Putamen (tissue), 1 donor: ENCODE measurements at places on chromosomes 3 and 15.

GRCh38 chr3:100706365-100706764, 2.9 kb upstream of the TFG start:
- no peak for DNase-seq

DNA sequence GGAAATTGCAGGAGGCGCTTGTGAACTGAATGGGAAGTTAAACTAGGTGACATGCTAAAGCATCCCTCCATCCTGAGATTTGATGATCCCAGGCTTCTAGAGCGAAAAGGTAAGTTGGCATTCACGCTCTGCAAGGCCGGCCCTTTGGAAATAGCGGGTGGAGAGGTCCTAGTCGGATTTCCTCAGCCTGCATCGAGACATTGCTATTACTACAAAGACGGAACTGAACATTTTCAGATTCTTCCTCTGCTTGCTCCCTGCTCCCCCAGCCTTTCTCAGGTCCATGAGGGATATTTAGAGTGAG, 77.7 kb downstream of the DGKG start:
- DNase-seq = no peak

GRCh38 chr15:96657096-96657495, 326.6 kb downstream of the NR2F2 start:
- DNase-seq = no peak

- no peak for DNase-seq
These were observed 5.4 kb downstream of the FYCO1 start for GRCh38 chr3:45990181-45990580.

DNA sequence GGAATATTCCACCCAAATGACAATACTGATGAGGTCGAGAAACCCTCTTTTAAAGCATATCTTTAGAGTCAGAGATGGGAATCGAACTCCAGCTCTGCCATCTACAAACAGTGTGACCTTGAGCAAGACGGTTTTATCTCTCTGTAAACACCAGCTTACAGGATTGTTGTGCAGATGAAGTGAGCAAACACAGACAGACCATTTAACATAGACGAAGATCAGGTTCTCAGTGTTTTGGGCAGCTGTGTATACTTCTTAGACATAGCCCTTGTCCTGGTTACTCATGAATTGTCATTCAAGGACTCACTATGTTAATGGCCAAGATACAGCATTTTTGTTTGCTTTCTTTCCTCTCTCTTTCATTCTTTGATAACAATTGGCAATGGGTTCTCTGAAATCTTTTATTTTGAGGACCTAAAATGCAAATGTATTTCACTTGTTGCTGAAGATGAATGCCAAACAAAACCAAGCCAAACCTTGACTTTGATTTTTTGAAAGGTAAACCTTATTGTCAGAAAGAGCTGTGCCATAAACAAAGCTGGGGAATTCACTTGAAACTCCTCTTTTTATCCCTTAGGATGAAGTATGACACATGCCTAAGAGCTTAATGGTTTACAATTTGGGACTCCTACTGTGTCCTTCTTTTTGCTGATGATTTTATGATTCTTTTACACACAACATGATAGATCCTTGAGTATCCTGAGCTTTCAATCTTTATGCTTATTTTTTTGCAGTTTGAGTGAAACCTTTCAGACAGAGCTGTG, 250.0 kb upstream of the PDZRN3 start:
- no peak for DNase-seq

DNA sequence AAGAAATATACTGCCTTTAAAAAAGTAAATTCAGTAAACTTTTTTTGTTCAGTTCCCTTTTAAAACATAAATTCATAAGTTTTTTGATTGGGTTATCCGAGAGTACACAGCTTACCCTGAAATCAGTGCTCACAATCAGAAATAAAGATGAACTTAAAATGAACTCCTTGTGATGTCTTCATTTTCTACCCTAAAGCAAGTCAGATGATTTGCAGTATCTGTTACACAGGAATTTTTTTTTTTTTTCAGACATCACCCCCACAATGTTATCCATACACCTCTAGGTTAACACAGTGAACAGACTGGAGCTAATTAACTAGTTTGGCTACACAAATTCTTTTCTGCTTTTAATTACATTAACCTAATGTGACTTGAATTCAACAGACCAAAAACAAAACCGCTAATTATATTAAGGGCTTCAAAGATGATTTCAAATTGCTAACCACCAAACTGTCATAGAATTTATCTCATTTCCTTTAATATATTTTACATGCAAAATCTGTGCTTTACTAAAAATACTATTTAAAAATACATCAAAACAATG, 1042.0 kb downstream of the ROBO1 start:
- no peak for DNase-seq
